Thoracic aorta (tissue), 2 donors: ENCODE measurements at places on chromosomes 5 and 9. TPM values are rescaled to one million over a fixed set of nuclear protein-coding genes. Genes with fewer than 3 reads are reported as not detected.

ANKRD34B gene
- total RNA-seq, result not detected

TMEM215 gene
- total RNA-seq, result not detected

C1QTNF2 gene
- 13.8 TPM for total RNA-seq

C5 gene
- total RNA-seq, result 8.3 TPM

ZNF300 gene
- 8.0 TPM for total RNA-seq

NIPBL gene
- total RNA-seq, result 38.6 TPM

PROB1 gene
- total RNA-seq, result 1.9 TPM

RPP25L gene
- total RNA-seq, result 5.5 TPM

SURF6 gene
- 11.6 TPM for total RNA-seq

SCAMP1 gene
- 24.8 TPM for total RNA-seq

SOHLH1 gene
- total RNA-seq, result not detected

PCDHGA7 gene
- total RNA-seq, result 11.9 TPM

PHF24 gene
- total RNA-seq, result 0.35 TPM

ABHD17B gene
- total RNA-seq, result 24.6 TPM

PMPCA gene
- 28.7 TPM for total RNA-seq

TAF11L5 gene
- total RNA-seq, result not detected

ADAMTS6 gene
- 11.8 TPM for total RNA-seq
